ENCODE measurements at places on chromosomes 5 and 9.
A peak's percentile ranks its signal among the peaks of the same experiment; 100 is the strongest.

GRCh38 chr5:74412066-74412465 lies 228.5 kb downstream of the ENC1 start:
- H3K36me3 ChIP-seq: no peaks in the 10 kb centered on the region
- no peak overlapping the region for H3K27ac ChIP-seq
- no peaks in the 10 kb centered on the region for H3K4me1 ChIP-seq
- no peaks in the 10 kb centered on the region for H3K27me3 ChIP-seq
- DNase-seq: no peak
- H3K4me3 ChIP-seq: no peak overlapping the region

DNA sequence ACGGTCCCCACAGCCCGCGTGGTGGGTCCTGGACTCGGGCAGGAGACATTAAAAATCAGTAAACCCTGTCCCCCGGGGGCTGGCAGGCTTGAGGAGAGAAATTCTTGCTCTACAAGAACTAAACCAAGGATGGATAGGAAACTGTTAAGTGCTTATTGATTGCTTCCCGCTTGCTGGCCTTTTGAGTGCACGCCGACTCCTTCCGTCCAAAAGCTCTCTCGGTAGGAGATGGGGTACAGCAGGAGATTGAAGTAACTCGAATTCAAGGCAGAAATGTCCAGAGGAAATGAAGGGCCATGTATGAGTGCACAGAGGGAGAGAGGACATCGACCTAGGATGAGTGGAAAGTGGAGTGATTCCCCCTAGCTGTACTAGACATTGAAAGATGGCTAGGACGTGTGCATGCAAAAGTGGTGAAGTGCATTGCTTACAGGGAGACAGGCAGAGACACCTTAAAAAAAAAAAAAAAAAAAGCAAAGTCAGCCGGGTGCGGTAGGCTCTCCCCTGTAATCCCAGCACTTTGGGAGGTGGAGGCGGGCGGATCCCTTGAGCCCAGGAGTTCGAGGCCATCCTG lies 923 bp downstream of the RECK start:
- H3K4me3 ChIP-seq: peak overlapping the region; percentile 95
- peak overlapping the region; percentile 71 for H3K27ac ChIP-seq
- peaks cover 14% of the 10 kb centered on the region for H3K4me1 ChIP-seq
- H3K36me3 ChIP-seq: no peaks in the 10 kb centered on the region

- no peaks in the 10 kb centered on the region for H3K27me3 ChIP-seq
- no peak overlapping the region for H3K27ac ChIP-seq
- no peaks in the 10 kb centered on the region for H3K4me1 ChIP-seq
- H3K36me3 ChIP-seq: no peaks in the 10 kb centered on the region
- no peak for DNase-seq
Measured at GRCh38 chr5:106865279-106865678, 805.5 kb downstream of the EFNA5 start.

GRCh38 chr5:74072646-74073045 lies 446.6 kb downstream of the ARHGEF28 start:
- peaks cover 32% of the 10 kb centered on the region for H3K27me3 ChIP-seq
- no peak for DNase-seq
- no peaks in the 10 kb centered on the region for H3K4me1 ChIP-seq
- no peak overlapping the region for H3K27ac ChIP-seq
- H3K4me3 ChIP-seq: no peak overlapping the region
- H3K36me3 ChIP-seq: no peaks in the 10 kb centered on the region

GRCh38 chr9:18371141-18371540 lies 102.8 kb upstream of the ADAMTSL1 start:
- no peaks in the 10 kb centered on the region for H3K36me3 ChIP-seq
- no peak overlapping the region for H3K27ac ChIP-seq

- peaks cover 28% of the 10 kb centered on the region for H3K4me1 ChIP-seq
- H3K27ac ChIP-seq: peak within 1 kb of the TSS; percentile 100
- peaks cover 4% of the 10 kb centered on the region for H3K36me3 ChIP-seq
- H3K4me3 ChIP-seq: peak within 1 kb of the TSS; percentile 60
Measured at GRCh38 chr9:14722391-14723035, at the start of gene CER1. CER1 (minus strand) TSS chr9:14722733; CDS start chr9:14722672, 61 bp downstream.

- no peaks in the 10 kb centered on the region for H3K27me3 ChIP-seq
- DNase-seq: no peak
- no peak overlapping the region for H3K27ac ChIP-seq
- no peaks in the 10 kb centered on the region for H3K36me3 ChIP-seq
Measured at GRCh38 chr5:3356016-3356415, 239.6 kb upstream of the IRX1 start.

DNA sequence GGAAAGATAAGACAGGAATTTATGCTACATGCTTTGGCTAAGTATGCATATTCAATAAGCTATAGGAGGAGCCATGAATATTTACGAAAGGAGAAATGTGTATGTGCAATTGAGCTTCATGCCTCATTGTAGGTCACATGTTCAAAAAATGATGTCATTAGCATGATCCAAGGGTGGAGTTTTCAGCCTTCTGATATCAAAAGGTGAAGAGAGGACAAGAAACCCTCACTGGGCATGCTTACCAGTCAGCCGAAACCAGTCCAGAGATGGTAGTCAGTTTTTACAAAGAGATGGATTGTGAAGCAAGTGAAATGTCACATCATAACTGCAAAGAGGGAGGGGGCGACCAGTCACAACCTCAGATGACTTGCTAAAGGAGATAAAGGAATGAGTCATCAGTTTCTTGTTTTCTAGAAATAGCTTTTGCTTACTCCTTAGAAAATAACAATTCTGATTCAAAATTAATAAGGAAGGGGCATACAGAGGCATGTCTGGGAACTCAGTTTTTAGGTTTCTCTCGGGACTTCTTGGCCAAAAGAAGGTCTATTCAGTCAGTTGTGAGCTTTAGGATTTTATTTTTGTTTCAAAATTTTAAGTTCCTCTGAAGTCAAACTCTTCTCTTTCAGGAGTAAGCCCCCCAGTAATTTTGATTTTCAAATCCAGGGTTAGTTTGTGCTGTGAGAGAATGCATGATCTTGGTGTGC lies 1067.8 kb upstream of the EDIL3 start:
- DNase-seq: no peak
- no peaks in the 10 kb centered on the region for H3K4me1 ChIP-seq
- no peak overlapping the region for H3K27ac ChIP-seq
- no peaks in the 10 kb centered on the region for H3K27me3 ChIP-seq

DNA sequence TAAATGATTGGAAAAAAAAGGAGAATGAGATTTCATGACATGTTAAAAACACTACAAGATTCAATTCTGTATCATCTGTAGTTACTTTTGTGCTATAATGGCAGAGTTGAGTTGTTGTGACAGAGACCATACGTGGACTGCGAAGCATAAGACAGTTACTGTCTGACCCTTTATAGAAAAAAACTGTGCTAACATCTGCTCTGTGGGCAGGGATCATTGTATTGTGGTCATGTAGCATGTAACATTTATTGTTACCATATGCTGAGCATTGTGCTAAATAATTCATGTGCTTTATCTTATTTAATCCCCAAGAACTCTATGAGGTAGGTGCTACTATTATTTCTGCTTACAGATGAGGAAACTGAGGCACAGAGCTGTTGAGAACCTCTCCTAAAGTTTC lies 147.3 kb upstream of the HMHB1 start:
- H3K4me1 ChIP-seq: no peaks in the 10 kb centered on the region
- no peak overlapping the region for H3K4me3 ChIP-seq
- no peak for DNase-seq
- no peaks in the 10 kb centered on the region for H3K27me3 ChIP-seq
- no peaks in the 10 kb centered on the region for H3K36me3 ChIP-seq

- H3K27me3 ChIP-seq: no peaks in the 10 kb centered on the region
- H3K4me3 ChIP-seq: no peak overlapping the region
- no peak overlapping the region for H3K27ac ChIP-seq
- H3K36me3 ChIP-seq: no peaks in the 10 kb centered on the region
- no peaks in the 10 kb centered on the region for H3K4me1 ChIP-seq
Measured at GRCh38 chr9:71819115-71819739, 50.9 kb upstream of the CEMIP2 start.

DNA sequence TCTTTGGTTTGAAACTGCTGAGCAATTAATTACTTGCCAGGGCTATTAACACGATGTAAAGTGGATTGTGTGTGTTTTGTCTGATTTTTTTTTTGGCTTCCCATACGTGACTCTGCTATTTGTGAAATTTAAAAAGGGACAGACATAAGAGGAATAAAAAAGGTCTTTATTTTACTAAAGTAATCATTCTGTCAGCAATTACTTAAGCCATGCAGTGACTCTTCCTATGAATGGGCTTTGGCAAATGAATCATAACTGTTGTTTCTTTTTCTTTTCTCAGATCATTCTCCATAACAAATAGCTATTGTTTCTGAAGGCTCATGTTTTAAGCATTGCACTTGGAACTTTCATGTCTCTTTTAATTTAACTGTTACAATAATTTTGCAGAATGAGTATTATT lies 461.3 kb upstream of the RORB start:
- no peak overlapping the region for H3K27ac ChIP-seq
- no peak overlapping the region for H3K4me3 ChIP-seq
- no peak for DNase-seq
- H3K4me1 ChIP-seq: no peaks in the 10 kb centered on the region
- H3K36me3 ChIP-seq: no peaks in the 10 kb centered on the region

DNA sequence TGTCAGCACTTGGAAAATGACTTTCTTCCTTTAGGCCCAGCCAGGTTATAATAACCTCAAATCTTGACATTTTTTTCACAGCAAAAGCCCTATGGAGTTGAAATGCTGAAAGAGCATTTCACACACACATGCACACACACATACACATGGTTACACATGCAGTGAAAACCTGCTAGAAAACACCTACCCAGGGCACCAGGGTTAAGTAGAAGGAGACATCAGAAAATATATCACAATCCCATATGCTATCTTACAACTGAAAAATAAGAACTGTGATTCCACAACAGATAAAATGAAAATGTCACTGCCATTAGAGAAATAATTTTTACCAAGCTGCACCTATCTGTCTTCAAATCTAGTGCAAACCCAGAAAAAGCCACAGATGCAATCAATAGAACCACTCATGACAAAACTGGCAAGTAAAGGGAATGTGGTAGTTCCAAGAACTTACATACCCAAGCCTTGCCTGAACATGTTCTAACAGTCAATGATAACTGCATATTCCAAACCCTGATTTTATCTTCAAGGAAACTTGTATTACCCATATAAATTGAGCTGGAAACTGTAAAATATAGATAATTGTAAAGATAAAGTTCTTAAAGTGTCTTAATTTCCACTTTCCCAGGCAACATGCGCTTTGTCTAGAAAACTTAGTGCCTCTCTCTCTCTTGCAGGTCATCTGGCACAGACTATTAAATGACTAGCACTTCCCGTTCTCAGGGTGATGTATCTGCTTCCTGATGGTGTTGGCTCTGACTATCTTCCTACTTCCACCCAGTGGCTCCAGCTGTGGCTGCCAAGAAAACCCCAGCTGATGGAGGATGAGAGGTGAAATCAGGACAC lies 250.2 kb upstream of the PTGER4 start:
- H3K27ac ChIP-seq: peak overlapping the region; percentile 33
- peak; percentile 78 for DNase-seq
- H3K27me3 ChIP-seq: no peaks in the 10 kb centered on the region
- no peak overlapping the region for H3K4me3 ChIP-seq

DNA sequence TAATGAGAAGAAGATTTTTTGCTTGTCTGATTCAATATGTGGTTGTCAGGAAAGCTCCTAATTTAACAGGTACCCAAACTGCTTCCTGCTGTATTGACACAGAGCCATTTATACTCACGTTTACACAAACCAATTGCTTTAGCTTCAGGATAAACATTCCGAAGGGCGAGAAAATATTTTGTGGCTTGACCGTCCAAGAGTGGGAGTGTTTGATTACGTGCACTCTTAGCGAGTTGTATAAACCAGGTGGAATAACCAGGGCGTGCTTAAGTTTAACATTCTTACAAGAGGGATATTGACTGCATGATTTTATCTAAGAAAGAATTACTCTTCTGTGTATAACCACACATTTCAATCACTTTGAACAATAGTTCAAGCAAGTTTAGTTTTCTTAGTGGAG lies 278.7 kb upstream of the TYRP1 start:
- H3K27me3 ChIP-seq: no peaks in the 10 kb centered on the region
- DNase-seq: no peak
- H3K4me1 ChIP-seq: no peaks in the 10 kb centered on the region
- H3K36me3 ChIP-seq: no peaks in the 10 kb centered on the region
- no peak overlapping the region for H3K4me3 ChIP-seq

- H3K4me3 ChIP-seq: no peak overlapping the region
- no peak overlapping the region for H3K27ac ChIP-seq
- no peaks in the 10 kb centered on the region for H3K27me3 ChIP-seq
- no peaks in the 10 kb centered on the region for H3K36me3 ChIP-seq
Measured at GRCh38 chr5:174195517-174195916, 150.0 kb downstream of the NSG2 start.

DNA sequence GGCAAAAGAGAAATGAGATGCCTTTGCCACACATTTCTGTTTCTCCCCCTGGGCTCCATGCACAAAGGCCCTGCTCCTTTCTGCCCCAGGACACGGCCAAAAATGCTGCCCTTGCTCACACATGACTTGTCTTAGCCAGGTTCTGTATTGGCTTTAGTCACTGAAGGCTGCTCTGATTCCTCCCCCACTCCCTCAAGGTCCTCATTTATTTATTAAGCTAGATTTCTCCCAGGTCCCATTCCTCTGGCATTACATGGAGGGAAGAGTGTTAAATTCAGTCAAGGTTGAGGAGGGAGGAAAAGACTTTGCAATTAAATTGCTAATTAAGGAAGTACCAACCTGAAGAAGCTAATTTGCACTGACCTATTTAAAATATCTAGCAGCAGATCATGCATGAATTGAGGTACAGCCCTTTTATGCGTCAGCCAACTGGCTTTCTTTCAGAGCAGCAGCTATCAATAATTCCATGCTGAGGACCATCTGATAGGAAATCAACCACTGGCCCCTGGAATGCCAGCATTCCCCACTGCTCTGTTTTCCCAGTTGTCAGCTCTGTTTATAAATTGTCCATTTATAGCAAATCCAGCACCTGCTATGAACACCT lies 81.2 kb upstream of the MAP3K1 start:
- H3K27me3 ChIP-seq: no peaks in the 10 kb centered on the region
- H3K27ac ChIP-seq: no peak overlapping the region
- no peak overlapping the region for H3K4me3 ChIP-seq
- no peaks in the 10 kb centered on the region for H3K36me3 ChIP-seq

DNA sequence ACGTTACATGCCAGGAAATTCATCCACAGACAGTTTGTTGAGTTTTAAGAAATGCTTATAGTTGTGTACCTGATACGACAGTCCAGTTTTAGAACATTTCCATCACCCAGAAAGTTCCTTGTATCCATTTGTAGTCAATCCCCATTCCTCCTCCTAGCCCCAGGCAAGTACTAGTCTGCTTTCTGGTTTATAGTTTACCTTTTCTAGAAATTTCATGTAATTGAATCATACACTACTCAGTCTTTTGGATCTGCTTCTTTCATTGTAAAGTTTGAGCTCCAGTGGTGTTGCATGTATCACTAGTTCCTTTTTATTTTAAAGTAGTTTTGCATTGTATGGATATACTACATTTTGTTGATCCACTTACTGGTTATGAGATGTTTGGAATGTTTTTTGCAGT lies 291.2 kb downstream of the AOPEP start:
- H3K27ac ChIP-seq: no peak overlapping the region
- H3K36me3 ChIP-seq: peaks cover 8% of the 10 kb centered on the region
- no peaks in the 10 kb centered on the region for H3K4me1 ChIP-seq
- H3K4me3 ChIP-seq: no peak overlapping the region

Data from A673 (cell line).